ENCODE measurements at places on chromosomes 4 and X.

GRCh38 chr4:125389713-125390112 lies 75.0 kb downstream of the FAT4 start:
- no peak for DNase-seq

GRCh38 chr4:184824081-184824775 lies 1.5 kb downstream of the ACSL1 start:
- DNase-seq: no peak

DNA sequence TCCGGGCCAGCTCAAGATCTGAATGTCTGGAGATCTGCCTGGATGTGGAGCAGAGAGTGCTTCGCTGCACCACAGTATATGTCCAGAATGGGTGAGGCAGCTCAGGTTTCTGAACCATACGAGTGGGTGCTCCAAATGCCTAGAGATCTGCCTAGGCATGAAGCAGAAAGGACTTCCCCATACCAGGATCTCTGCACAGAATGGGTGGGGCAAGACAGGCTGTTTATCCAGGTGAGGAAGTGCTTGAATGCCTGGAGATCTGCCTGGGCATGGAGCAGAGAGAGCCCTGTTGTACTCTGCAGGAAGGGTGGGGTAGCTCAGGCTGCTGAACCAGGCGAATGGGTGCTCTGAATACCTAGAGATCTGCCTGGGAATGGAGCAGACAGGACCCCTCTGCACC lies 45.4 kb upstream of the MAGEC2 start:
- no peak for DNase-seq

- DNase-seq: no peak
These were observed 349.2 kb downstream of the IQCM start for GRCh38 chr4:149466446-149466845.

GRCh38 chr4:110163327-110164069 lies 34.9 kb downstream of the ELOVL6 start:
- DNase-seq: no peak

- DNase-seq: no peak
These were observed 43.6 kb downstream of the RBM47 start for GRCh38 chr4:40586034-40586433.

DNA sequence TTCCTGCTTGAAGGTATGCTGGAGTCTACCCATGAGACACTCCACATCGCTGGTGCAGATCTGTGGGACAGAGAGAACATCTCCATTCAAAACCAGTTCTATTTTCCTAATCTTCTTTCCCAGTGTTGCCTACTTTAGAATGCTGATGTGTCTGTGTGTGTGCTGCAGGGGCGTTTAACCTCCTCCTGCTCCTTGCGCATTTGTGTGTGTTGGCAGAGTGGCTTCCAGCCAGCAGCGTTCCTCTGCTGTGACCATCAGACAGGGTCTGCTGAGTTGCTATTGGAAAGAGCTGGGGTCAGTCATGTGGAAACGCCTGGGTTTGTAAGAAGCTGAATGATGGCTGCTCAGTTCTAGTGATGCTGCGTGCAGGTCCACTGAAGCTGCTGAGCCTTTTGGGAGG lies 223.6 kb downstream of the RBMX2 start:
- no peak for DNase-seq

- no peak for DNase-seq
These were observed 135.1 kb downstream of the RAPGEF2 start for GRCh38 chr4:159237975-159238374.

- DNase-seq: no peak
These were observed 421.2 kb downstream of the TRAM1L1 start for GRCh38 chr4:116664198-116664597.

DNA sequence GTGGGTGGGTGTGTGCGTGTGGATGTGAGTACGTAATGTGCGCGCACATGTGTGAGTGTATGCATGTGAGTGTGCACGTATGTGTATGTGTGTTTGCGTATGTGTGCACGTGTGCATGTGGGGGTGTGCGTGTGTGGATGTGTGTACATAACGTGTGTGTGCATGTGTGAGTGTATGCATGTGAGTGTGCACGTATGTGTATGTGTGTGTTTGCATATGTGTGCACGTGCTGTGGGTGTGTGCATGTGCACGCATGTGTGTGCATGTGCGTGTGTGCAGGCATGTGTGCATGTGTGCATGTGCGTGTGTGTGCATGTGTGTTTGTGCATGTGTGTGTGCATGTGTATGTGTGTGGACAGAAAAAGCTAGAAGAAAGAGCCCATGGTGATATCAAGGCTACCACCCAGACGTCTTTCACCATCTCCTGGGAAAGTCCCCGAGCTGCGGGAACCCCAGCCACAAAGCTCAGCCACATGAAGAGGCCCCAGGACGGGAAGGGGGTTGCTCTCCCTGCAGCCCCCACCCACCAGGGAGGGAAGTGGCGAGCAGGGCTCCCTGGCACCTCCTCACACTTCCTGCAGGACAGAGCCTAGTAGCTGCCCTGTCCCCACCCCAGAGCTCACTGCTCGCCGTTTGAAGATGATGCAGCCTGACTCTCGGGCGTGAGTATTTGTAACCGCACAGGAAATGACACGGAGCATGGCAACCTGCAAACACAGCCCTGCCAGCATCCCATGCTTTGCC lies 108.3 kb downstream of the DCTD start:
- DNase-seq: no peak

Measured in left ventricle myocardium inferior (tissue), 1 donor.